ENCODE measurements at places on chromosomes 16 and 17. TPM values are rescaled to one million over a fixed set of nuclear protein-coding genes. Genes with fewer than 3 reads are reported as not detected.

DNA sequence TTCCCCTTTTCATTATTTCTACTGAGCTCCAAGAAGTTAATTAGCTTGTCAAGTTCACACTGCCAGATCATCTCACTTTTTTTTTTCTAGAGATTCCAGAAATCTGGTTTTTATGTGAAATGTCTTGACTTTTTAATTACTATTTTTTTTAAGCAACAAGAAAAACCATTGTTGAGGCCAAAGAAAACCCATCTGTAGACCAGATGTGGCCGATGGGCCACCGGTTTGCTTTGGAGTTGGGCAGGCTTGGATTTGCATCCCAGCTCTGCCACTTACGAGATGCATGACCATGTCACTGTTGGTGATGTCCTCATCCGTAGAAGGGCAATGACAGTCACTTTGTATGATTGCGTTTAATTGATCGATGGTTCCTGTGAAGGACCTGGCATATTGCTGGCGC, 34.2 kb upstream of the MRTFB start:
- DNase-seq, result no peak

GRCh38 chr17:81241648-81242420, 2.7 kb downstream of the NDUFAF8 start:
- DNase-seq, result peak; percentile 26

DNA sequence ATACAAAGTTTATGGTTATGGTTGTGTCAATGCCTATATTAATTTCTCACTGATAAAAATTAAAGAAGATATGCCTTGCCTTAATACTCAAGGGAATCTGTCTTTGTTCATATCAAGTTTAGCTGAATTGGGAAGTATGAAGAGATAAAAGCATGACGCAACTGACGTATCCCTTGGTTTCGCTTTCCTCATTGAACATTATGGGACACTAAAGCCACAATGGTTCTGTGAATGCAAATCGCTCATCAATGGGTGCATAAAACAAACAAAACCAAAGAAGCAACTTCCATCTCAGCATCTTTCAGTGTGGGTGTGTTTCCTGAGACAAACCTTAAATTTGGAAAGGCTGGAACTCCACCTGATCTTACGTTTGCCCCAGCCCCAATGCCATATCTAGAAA, 108.2 kb downstream of the NPIPB5 start:
- no peak for DNase-seq

GRCh38 chr17:10091046-10091445, 107.4 kb downstream of the GAS7 start:
- DNase-seq, result no peak

- no peak for DNase-seq
These were observed 83.1 kb downstream of the TNRC6C start for GRCh38 chr17:78041386-78042179.

DNA sequence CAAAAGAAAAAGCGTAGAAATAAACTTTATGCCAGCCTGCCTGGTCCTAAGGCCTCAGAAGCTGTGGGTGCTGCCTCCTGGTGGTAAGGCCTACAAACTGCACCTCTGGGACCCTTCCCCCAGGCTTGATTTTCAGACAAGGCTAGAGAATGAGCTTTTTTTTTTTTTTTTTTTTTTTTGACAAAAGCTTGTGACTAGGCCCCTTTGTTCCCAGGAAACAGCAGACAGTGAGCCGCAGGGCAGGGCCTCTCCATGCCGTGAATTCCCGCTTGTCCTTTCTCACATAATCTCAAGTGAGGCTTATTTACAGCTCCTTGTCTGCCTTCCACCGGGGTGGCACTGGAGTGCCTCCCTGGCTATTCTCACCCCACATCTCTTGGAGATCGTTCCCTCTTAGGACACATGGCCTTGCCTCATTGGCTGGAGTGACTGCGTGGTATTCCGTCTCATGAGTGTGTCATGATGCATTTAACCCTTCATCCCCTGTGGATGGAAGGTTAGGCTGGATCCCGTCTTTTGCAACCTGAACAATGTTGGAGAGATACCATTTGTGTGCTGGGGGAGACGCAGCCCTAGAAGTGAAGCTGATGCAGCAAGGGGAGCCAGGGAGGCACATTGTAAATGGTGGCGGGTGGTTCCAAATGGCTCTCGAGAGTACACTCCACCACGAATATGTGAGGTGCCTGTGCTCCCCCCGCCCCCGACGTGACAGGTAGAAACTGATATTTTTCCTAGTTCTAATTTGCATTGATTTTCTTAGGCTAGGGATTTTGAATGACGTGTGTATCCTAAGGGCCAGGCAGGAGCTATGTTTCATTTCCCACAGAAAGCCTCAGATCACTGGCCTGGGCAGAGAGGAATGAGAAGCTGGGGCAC, 49.6 kb downstream of the USP22 start:
- peak; percentile 59 for DNase-seq

DNA sequence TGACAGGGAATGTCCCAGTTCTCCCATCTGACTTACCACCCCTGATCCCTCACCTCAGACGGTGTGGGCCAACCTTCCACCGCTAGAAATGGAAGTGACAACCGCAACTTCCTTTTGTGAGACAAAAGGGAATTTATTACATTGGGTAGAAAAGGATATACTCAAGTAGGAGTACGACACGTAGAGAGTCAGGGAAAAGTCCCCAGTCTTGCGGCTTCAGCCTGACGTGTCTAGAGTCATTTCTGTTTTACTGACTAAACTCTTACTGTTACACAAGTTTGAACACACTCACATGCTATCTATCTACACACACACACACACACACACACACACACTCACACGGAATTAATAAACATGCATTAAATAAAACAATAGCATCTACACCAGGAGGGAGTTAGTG, 178.9 kb downstream of the COPRS start:
- DNase-seq, result no peak

GRCh38 chr16:70576431-70577255, 53.0 kb downstream of the SF3B3 start:
- DNase-seq, result peak; percentile 97

GRCh38 chr16:71927383-71927782, 32.1 kb downstream of the IST1 start:
- DNase-seq, result peak; percentile 69

DNA sequence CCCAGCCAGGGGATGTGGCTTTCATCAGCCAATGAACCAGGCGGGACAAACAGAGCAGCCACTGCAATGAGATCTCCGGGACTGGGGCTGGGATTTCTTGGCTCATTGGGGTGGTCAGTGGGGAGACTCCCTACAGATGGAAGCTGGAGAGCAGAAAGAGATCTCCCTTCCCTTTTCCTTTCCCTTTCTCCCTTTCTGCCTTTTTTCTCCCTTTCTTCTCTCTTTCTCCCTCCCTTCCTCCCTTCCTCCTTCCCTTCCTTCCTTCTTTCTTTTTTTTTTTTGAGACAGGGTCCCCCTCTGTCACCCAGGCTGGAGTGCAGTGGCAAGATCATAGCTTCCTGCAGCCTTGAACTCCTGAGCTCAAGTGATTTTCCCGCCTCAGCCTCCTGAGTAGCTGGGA, 14.0 kb downstream of the LAT start:
- no peak for DNase-seq

DNA sequence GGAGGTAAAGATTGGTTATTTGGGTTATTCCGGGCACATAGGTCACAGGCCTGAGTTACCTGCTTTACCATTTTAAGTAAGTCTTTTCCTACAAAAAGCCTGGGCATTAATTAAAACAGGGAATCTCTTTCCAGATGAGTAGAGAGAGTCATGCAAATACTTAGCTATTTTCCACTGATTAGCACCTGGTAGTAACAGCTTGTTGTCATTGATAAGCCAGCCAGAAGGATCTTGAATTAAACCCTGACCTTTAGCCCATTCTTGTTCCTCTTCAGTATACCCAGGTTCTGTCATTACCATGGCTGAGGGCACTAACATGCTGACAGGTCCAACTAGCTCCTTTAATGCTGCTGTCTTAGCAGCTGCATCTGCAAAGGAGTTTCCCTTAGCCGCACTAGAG, 44.4 kb upstream of the ARL4D start:
- DNase-seq, result no peak

- DNase-seq, result no peak
These were observed 32.1 kb upstream of the LONP2 start for GRCh38 chr16:48212033-48212432.

Gene GAST
- 0.28 TPM for polyA plus RNA-seq

Gene ZNF594
- polyA plus RNA-seq, result 14.6 TPM

Gene CETP
- 3.1 TPM for polyA plus RNA-seq

Gene PSME3
- polyA plus RNA-seq, result 71.4 TPM

Gene ABCA5
- 126 TPM for polyA plus RNA-seq

Gene ADAM11
- 1.2 TPM for polyA plus RNA-seq

Gene CACNG3
- polyA plus RNA-seq, result 0.01 TPM

Gene SLX1A
- 74.9 TPM for polyA plus RNA-seq

Gene C16orf92
- not detected for polyA plus RNA-seq

Gene KIF2B
- polyA plus RNA-seq, result not detected

Measured in large intestine (tissue), 12 donors.